SJCRH30 (cell line): ENCODE measurements at places on chromosomes 2 and 18.
A peak's percentile ranks its signal among the peaks of the same experiment; 100 is the strongest.

DNA sequence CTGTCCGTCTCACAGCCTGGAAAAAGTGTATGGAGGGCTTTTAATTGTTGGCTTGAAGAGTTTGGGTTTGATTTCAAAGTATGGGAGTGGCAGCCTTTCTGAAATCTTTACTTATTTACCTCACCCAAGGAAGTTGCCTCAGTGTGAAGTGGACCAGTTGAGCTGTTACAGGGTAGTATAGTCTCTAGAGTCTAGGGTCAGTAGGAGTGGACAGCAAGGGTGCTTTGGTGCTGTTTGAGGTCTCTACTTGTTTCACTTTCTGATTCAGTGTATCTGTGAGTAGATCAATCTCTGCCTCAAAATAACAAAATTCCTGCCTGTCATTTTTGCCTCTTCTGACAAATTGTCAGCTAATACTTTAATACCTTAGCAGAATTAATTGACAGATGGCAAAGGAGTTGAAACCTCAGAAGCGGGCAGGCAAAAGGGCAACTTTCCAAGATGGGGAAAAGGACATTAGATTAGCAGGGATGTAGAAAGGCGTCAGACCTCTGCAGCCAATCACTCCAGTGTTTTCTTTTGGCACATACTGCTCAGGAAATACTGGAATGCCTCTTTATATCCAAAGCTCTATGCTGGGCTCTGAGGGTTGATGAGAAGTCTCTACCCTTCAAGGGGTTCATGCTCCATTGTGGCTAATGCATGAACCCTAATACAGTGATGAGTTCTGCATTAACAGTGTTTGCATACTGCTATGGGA lies 5.9 kb downstream of the RIOK3 start:
- no peak for DNase-seq

- DNase-seq: no peak
Measured at GRCh38 chr2:25068217-25068616, 26.3 kb downstream of the EFR3B start.

- no peak for DNase-seq
Measured at GRCh38 chr2:174688079-174688478, 76.2 kb downstream of the CHRNA1 start.

- no peak for DNase-seq
Measured at GRCh38 chr2:129554373-129554772, 425.1 kb upstream of the RAB6C start.

GRCh38 chr2:217116610-217117009 lies 256.7 kb upstream of the TNP1 start:
- DNase-seq: no peak

DNA sequence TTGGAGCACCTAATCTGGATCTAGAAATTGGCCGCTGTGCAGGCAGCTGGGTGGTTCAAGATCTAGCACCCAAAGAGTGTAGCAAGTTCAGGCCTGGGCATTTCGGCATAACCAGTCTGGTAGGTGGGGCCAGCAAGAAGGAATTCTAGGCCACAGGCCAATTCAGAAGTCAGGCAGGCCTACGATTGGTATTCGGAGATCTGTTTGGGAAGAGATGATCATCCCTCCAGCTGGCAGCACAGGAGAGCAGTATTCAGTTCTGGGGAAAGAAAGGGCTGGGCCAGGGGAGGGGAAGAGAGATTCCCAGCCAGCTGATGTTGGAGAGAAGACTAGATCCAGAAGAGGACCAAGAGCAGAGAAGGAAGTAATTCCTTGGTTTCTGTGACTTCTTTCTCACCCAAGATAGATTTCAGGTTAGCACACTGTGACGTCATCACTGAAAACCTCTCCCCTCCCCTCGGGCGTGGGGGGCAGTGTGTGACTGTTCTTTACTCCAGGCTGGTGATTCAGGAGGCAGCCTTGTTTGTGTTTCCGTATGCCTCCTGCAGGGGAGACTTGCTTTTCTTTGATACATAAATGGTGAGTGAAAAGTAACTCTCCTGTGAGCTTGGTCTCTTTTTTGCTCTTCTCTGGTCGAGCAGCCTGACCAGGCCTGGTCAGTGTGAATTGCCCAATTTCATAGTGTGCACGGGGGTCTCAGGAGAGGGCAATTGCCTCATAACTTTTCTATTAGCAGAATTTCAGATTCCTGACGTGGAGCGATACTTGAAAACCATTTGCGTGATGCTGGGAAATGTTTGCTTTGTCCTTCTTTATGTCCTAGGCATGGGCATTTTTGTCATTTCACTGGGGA lies 61.1 kb downstream of the MEIS1 start:
- no peak for DNase-seq

GRCh38 chr18:74060579-74060978 lies 87.1 kb downstream of the FBXO15 start:
- DNase-seq: no peak

GRCh38 chr2:190533175-190533967 lies 1.2 kb downstream of the NEMP2 start:
- peak; percentile 46 for DNase-seq

DNA sequence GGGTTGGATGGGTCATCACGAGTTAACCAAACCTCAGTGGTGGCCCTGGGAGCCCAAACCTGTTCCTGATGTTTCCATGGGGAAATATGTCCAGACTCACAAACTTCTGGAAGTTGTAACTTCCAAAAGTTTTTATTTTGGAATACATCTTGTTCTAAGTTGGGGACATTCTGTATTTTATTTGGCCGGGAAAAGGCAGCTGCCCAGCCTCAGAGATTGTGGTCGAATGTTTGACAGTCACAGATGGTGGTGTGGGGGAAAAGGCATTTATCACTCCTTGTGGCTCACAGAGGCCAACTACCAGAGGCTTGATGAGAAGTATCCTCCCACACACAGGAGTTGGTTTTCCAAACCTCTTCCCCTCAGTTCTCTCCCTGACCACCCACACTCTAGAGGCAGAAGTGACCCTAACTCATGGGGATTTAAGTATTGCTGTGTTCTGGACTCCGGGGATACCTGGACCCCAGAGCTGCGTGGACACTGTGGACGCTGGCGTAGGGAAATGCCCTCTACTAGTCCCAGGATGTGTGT lies 124.7 kb upstream of the PPP1CB start:
- DNase-seq: peak; percentile 93

DNA sequence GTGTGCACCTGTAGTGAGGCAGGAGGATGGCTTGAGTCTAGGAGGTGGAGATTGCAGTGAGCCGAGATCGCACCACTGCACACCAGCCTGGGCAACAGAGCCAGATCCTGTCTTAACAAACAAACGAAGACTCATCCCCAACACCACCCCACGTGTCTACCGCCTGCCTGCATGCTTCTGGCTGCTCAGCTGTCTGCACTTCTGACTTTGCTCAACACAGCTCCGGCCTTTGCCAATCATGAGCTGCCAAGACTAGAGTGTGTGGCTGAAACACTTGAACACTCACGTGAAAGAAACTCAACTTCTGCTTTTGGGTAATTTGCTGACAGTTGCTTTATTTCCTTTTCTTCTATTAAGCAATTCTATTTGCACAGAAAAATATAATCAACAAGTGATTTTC lies 32.1 kb upstream of the SP3 start:
- no peak for DNase-seq

DNA sequence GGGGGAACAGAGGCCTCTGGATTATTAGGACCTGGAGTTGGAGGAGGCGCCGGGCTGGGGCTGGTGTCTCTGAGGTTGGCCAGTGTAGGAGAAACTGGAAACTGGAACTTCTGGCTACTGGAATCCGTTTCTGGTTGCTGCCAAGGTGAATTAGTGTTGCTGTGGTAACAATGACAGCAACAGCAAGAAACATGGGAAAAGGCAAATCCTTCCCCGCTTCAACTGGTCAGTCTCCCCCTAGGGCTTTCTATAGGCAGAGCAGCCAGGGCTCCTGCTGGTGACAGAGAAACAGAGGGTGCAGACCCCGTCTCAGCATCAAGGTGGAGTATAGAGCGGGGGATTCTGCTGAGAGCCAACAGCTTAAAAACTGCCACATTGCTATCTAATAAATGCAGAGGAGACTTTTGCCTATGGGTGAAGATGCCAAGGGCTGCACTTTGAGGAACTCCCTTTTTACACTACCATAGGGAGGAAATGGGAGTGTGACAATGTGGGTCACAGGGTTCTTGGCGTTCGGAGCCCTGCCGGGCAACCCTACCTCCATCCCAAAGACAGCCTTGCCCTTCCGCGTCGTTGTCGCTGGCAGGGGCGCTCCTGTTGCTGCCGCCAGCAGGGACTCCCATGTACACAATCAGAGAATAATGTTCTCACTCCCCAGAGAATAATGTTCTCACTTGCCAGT lies 81.4 kb upstream of the CABLES1 start:
- DNase-seq: peak; percentile 38

DNA sequence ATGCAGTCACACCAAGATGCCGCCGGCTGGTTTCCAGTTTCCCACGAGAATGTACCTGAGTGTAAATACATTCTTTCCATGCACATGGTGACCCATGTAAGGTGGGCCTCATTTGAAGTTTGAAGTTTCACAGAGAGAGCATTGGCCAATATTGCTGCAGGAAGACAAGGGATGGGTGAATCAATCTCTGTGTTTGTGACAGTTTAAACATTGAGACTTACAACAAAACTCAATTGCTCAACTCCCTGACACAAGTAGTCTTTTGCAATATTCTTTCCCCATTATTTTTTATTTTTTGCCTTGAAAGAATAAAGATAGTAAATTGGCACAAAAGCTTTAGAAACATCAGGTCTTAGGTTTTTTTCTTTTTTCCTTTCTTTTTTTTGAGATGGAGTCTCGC lies 5.1 kb downstream of the SERPINB2 start:
- DNase-seq: no peak

DNA sequence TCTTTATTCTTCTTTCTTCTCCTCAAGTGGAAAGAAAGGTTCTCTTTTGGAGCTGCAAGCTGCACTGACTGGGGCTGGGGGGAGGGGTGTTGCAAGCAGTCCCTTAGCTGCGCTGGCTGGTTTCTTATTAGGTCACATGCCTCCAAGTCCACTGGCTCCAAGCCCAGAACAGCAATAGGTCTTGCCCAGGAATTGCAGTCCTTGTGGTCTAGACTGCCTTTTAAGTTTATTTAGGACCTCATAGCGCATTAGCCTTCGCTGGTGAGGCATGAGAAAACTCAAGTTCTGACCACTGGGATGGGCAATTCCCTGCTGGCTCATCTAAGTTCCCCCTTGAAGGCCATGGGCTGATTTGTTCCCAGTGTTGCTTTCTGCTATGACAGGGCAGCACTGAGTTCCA lies 138.6 kb upstream of the SCN7A start:
- DNase-seq: peak; percentile 62

DNA sequence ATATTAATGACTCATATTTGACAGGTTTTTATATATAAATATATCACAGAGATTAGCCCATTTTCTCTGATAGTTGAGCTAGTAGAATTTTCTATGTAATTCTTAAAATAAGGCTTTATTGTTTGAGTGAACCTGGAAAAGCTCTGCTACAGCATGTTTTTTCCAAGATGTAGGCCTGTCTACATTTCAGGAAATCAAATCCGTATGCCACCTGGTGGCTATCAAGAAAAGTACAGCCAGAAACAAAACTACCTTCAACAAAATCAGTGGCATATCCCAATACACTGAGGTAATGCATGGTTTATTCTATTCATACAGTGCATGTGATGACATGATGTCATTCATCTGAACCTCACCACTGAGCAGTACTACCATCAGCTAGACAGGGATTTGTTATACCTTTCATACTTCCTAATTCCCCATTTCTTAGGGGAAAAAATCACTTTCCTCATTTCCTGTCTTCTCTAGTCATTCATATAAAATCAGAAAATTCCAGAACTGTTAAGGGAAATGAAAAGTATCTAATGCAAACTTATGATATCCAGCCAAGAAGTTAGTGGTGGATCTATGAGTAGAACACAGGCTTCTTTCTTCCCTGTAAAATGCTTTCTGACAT lies 310.4 kb upstream of the SYT4 start:
- DNase-seq: no peak

- DNase-seq: no peak
Measured at GRCh38 chr2:69618362-69618761, 25.2 kb downstream of the AAK1 start.

DNA sequence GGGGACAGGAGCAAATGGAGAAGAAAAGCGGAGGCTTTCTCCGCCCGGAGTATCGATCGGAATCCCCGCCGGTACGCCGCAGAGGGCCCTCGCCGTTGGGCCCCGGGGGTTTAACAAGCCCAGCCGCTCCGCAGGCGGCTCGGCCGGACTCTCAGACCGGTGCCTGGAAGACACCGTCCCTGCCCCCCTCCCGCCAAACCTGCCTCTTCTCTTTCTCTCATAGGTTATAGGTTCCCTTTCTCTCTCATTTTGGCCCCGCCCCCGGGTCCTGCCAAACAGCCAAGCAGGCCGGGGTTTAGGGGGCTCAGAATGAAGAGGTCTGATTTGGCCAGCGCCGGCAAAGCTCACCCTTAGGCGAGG lies 4.4 kb downstream of the ONECUT2 start:
- no peak for DNase-seq

DNA sequence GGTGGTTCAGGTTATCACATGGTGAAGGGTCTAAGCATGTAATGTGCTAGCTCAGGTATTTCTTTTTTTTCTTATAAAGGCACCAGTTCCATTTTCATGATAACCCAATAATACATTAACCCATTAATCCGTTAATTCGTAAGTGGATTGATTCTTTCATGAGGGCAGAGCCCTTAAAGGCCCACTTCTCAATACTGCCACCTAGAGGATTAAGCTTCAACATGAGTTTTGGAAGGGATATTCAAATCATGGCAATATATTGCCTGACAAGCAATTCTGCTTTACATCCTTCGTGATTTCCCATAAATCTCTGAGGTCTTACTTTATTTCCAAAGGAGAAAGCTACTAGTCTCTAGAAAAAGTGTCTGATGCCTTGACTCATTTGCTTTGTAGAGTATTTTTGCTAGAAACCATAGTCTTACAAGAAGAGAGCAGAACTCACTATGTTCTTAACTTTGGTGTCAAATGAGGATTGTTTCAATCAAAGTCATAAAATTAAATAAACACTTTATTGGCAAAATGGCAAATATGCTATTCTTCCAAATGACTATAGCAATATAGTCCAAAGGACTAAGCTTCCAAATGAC lies 271.3 kb downstream of the KCNS3 start:
- peak; percentile 21 for DNase-seq

DNA sequence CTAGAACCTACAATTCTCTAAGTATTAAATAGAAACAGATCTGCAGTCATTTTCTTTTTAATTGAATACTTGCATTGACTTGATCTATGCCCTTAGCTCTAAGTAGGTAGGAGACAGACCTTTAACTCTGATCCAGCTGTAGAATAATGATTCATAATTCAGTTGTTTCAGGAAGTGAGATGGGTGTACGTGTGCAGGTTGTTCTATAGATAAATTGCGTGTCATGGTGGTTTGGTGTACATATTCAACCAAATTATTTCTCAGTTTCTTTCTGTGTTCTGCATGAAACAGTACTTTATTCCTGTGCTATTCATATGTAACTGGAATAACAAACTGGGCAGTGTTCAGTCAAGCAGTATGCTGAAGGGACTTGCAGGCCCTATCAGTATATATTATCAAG lies 34.3 kb upstream of the CD226 start:
- no peak for DNase-seq

GRCh38 chr18:23718731-23719130 lies 29.5 kb downstream of the LAMA3 start:
- DNase-seq: peak; percentile 29

- DNase-seq: peak; percentile 82
Measured at GRCh38 chr2:46776687-46777327, 138.8 kb downstream of the MCFD2 start.

- no peak for DNase-seq
Measured at GRCh38 chr18:79962311-79962710, 2.1 kb upstream of the HSBP1L1 start.

- no peak for DNase-seq
Measured at GRCh38 chr18:10141559-10141958, 227.7 kb downstream of the VAPA start.

GRCh38 chr18:22198163-22198562 lies 28.8 kb downstream of the GATA6 start:
- DNase-seq: no peak

- no peak for DNase-seq
Measured at GRCh38 chr2:151904021-151904420, 75.8 kb upstream of the ARL5A start.

- DNase-seq: no peak
Measured at GRCh38 chr18:51188024-51188701, 9.3 kb downstream of the MEX3C start.
